ENCODE measurements at places on chromosomes 2 and 18. TPM values are rescaled to one million over a fixed set of nuclear protein-coding genes. Genes with fewer than 3 reads are reported as not detected.

Gene CAPN13
- not detected for total RNA-seq

GRCh38 chr18:55248495-55248894 lies 289.2 kb upstream of the CCDC68 start:
- DNase-seq, result no peak

Gene TIGD1
- 2.2 TPM for total RNA-seq

DNA sequence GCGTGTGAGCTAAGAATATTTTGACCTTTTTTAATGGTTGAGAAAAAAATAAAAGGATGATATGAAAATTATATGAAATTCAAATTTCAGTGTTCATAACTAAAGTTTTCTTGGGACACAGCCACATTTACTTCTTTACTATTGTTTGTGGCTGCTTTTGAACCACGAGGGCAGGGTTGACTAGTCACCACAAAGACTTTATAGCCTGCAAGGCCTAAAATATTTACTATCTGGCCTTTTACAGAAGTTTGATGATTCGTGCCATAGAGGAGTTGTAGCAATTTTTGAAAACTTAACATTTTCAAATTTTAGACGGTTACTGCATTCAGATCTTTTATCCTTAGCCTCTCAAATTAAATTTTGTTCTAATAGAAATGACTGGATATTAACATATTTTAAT lies 69.9 kb downstream of the LIMS1 start:
- no peak for DNase-seq

DNA sequence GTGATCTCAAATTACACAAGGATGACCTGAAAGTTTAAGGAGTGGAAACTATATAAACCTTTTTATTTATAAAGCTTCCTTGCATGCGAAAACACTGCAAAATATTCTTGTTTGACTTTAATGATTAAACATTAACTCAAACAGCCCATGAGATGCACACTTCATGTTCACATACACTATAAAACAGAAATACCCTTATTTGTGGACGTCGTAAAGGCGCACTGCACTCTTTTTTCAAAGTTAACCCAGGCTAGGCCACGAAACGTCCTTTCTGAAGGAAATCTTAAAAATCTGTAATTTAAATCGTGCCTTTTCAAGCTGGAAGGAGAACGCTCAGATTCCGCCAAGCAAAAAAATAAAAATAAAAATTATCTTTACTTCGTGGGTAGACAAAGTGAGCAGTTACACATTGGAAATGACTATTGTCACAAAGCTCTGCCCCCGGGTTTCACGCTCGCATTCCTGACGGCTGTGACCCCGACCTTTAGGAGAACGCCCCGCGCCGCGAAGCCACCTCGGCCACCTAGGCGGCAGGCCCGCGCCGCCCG lies 728 bp downstream of the FAM168B start:
- no peak for DNase-seq

Gene CTAGE1
- total RNA-seq, result not detected

DNA sequence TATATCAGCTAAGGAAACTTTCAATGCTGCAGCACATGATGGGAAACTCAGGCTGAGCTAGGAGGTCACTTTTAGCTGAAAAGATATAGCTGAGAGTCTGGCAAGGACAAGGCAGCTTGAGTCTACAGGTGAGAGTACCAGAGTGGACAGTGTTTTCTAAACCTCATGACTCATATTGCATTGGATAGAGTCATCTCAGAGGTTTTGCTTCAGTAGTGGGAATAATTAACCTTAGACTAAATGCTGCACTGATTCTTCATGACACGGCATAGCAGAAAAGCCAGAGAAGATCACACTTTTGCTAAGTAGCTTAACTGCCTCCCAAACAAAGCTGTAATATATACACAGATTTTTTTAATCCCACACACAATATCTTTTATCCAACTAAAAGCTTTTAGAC lies 865.0 kb upstream of the CDH2 start:
- no peak for DNase-seq

DNA sequence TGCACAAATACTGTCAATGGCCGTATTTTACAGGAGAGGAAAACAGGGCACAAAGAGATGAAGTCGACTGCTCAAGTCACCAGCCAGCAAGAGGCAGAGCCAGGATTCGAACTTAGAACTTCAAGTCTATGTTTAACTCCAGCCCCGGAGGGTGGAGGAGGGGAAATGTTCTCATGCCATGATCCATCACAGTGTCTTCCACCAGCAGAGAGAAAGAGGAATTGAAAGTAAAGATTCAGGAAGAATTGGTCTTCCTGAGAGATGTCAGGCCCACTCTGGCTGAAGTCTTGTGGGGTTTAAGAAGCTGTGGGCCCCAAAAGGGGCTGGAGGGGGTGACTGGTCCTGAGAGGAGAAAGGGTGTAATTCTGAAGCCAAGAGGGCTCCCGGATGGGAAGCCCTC lies 260.0 kb downstream of the TNS1 start:
- DNase-seq, result no peak

DNA sequence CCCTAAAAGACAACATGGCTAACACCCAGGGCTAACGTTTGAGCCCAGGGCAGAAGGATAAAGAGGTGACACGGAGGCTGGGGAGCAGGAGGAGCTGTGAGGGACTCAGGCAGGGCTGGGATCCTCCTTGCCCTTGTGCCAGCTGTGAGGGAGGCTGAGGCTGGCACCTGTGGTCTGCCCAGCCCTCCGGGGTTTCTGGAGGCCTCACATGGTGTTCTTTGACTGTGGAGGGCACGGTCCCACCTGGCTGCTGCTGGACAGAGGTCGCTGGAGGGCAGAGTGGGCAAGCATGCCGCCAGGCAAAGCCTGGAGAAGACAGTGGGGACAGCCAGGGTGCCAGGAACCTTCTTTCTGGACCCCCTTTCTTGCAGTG lies 26.8 kb upstream of the CNNM3 start:
- DNase-seq, result no peak

DNA sequence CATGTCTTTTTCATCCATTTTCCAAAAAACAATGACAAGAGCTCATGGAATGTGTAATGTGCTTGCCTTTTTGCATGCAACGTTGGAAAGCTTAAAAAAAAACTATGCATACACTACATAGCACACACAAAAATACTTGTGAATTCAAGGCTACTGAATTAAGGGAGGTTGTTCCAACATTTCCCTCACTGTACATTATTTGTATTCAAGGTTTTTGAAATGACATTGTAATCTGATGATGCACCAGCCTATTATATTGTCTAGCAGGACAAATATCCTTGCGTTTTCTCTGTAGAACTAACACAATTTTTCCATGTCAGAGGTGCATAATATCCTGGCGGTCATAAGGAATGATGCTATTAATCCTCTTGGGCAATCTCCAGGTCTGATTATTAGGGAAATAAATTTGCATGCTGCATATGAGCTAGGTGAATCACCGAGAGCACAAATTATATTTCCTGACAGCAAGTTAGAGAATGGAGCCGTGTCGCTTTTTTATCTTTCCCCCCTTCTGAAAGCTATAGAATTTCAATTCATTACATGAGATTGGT lies 836.9 kb upstream of the FANCL start:
- no peak for DNase-seq

Gene GKN2
- not detected for total RNA-seq
